ENCODE measurements at places on chromosomes 2 and 18. TPM values are rescaled to one million over a fixed set of nuclear protein-coding genes. Genes with fewer than 3 reads are reported as not detected.

GRCh38 chr2:13103778-13104493, 387.2 kb downstream of the TRIB2 start:
- DNase-seq = no peak

Gene ANKRD29
- 6.6 TPM for total RNA-seq

- no peak for DNase-seq
These were observed 25.5 kb downstream of the CENPO start for GRCh38 chr2:24818721-24819167.

Gene IHH
- total RNA-seq = not detected

Gene REEP1
- total RNA-seq = 1.6 TPM

- no peak for DNase-seq
These were observed 494.8 kb downstream of the RIT2 start for GRCh38 chr18:42620657-42621056.

DNA sequence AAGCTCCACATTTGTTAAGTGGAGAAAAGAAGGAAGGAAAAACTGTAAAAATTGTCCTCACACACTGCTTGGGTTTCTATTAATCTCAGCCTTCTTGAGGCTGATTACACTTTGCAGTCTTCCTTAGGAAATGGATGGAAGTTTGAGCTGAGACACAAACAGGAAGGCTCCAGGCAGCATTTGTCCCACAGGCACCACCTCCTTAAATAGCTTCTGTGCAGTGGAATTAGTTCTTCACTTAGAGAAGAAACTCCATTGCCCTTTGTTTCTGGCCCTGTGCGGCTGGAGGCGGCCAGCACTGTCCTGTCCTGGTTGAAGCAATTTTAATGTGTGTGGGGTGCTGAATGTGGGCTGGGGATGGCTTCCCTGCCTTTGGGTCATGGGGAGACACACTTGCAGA, 44.3 kb downstream of the ARHGAP28 start:
- DNase-seq = no peak

DNA sequence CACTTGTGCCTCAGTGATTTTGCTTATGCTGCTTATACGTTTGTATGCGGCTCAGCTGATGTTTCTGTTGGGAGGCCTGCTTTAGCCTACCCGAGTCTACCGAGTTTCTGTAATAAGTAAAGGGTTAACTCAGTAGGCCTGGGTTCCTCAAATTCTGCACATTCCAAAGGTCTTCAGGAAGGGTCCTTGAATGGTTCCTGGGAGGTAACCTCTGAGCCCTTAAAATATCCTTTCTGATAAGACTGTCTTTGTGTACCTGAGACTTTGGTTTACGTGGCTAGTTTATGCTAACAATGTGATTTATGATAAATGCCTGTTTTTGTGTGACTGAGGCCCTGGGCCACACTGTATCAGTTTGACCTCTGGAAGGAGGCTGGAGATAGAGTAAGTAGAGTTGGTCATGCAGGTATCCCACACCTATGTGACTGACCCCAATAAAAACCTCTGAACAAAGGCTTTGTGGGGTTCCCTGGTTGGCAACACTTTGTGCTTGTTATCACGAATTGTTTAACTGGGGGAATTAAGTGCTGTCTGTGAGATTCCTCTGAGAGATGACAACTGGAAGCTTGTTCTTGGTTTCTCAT, 18.9 kb upstream of the PNPT1 start:
- DNase-seq = peak; percentile 66

- DNase-seq = no peak
These were observed 48.5 kb upstream of the PARD3B start for GRCh38 chr2:204496779-204497178.

Gene RBM44
- total RNA-seq = 0.19 TPM

Measured in GM23338 (cell line).